ENCODE measurements at places on chromosomes 1 and 21. TPM values are rescaled to one million over a fixed set of nuclear protein-coding genes. Genes with fewer than 3 reads are reported as not detected.

The HUNK gene
- 4.8 TPM for total RNA-seq

The MECR gene
- total RNA-seq = 20.5 TPM

The TRPM2 gene
- 0.89 TPM for total RNA-seq

The ACTL8 gene
- total RNA-seq = not detected

The KRTAP21-2 gene
- total RNA-seq = not detected

The DAB1 gene
- total RNA-seq = 1.5 TPM

The KPRP gene
- total RNA-seq = not detected

The GRHL3 gene
- 0.09 TPM for total RNA-seq

The LRRC71 gene
- total RNA-seq = 0.53 TPM

The TSPEAR gene
- total RNA-seq = 0.04 TPM

The PCP4L1 gene
- total RNA-seq = 0.04 TPM

The CERS2 gene
- 47.3 TPM for total RNA-seq

The FAM151A gene
- total RNA-seq = not detected

The SLAMF6 gene
- 0.13 TPM for total RNA-seq

The FCRL1 gene
- total RNA-seq = 0.09 TPM

The OLFM3 gene
- total RNA-seq = 0.40 TPM

The PCP4 gene
- total RNA-seq = 1.2 TPM

The LCE3D gene
- not detected for total RNA-seq

The KCNJ9 gene
- 0.09 TPM for total RNA-seq

The CNKSR1 gene
- 1.2 TPM for total RNA-seq

The ITGB2 gene
- 8.0 TPM for total RNA-seq

The FMO5 gene
- total RNA-seq = 1.0 TPM

The TRABD2B gene
- 1.1 TPM for total RNA-seq

The OR2AK2 gene
- total RNA-seq = not detected

The RSPO1 gene
- 0.09 TPM for total RNA-seq

The PBX1 gene
- total RNA-seq = 42.7 TPM

The PGM1 gene
- 68.5 TPM for total RNA-seq

Measured in muscle of leg (tissue), 16 donors.